ENCODE measurements at places on chromosomes 12 and 14.

- no peak for DNase-seq
Observed at GRCh38 chr12:86774841-86775388, 518.7 kb upstream of the MGAT4C start.

- DNase-seq = no peak
Observed at GRCh38 chr12:30169839-30170591, 386.3 kb upstream of the TMTC1 start.

DNA sequence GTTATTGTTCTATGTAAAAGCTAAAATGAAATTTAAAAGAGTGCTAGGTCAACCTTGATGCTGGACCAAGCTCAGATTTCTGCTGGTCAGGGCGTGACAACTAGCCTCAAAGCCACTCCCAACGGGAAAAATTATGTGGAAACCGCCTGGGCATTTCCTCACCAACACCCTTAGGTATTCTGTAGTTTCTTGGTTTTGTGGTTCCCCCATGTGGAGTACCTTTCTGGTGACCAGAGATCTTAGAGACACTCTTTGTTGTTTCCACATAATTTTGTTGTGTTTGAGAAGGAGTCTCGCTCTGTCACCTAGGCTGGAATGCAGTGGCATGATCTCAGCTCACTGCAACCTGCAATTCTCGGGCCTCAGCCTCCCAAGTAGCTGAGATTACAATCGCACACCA, 119.9 kb downstream of the DENND5B start:
- no peak for DNase-seq

DNA sequence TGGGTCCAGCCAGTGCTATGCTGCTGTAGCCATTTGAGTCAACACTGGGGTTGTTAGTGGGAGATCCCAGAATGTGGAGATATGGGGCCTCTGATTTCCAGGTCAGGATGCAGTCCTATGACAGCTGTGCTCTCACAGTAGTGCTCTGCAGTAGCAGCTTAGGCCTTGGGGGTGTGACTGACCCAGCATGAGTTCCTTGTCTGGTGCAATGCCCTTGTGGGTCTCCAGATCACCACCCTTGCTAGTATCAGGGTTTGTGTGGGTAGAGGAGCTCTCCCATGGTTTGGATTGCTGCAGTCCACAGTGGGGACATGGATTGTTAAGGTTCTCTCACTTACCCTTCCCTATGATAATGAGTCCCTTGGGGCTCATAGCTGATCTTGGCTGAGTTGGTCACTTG, 113.7 kb downstream of the RAD51B start:
- DNase-seq = no peak

DNA sequence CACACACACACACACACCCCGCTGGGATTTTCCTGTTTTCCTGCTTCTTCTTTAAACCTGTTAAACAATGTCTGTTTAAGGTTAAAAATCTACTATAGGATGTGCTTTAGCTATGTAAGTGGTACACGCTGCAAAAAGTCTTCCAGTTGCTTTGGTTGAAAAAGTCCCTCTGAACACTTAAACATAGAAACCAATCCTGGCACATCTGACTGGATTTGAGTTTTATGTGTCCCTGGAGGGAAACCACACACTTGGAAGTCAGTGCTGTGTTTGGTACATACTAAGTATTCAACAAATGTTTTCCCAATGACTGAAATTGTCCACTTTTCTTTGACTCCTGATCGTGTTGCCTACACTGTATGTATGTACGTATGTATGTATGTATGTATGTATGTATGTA, 22.0 kb downstream of the CFL2 start:
- no peak for DNase-seq

DNA sequence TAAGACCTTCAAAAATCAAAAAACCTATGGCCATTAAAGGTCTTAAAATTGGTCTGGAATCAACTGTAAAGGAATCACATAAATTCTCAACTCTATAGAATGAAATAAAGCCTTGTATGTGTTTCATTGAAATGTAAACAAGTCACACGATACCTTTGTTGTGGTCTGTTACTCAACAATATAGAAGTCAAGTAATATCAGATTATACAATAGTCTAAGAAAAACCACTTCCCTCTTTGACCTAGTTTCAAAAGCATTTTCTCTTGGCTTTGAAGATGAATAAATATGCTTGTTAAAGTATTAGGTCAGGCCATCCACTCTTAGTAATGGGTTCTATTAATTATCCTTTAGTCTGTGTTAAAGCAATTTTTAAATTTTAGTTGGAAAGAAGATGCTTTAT, 79.8 kb upstream of the DIO2 start:
- no peak for DNase-seq

GRCh38 chr12:98295681-98296080, 219.7 kb upstream of the TMPO start:
- DNase-seq = no peak

DNA sequence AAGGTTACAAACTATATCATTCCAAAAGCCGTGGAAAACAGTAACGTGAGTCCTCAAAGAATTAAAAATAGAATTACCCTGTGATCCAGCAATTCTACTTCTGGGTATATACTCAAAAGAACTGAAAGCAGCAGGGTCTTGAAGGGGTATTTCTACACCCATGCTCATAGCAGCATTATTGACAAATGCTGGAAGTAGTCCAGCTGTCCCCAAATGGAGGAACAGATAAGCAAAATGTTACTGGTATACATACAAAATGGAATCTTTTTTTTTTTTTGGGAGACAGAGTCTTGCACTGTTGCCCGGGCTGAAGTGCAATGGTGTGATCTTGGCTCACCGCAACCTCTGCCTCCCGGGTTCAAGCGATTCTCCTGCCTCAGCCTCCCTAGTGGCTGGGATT, 32.9 kb downstream of the ADIPOR2 start:
- no peak for DNase-seq

- no peak for DNase-seq
Observed at GRCh38 chr14:34642595-34642994, 12.6 kb upstream of the SNX6 start.

DNA sequence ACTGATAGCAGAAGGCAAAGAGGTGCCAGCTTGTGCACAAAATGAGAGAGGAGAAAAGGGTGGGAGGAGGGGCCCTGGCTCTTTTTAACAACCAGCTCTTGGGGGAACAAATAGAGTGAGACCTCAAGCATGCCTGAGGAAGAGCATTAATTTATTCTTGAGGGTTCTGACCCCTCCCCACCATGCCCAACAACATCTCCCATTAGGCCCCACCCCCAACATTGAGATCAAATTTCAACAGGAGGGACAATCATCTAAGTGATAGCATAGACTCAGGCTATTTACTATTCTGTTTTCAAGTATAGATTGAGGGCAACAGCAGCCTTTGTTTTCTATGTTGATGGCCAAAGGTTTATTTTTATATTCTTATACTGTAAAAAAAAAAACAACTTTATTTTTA, 59.7 kb downstream of the FUT8 start:
- no peak for DNase-seq

- DNase-seq = peak; percentile 48
Observed at GRCh38 chr14:90517076-90517841, 120.4 kb downstream of the CALM1 start.

- DNase-seq = no peak
Observed at GRCh38 chr12:92550254-92550653, 152.5 kb upstream of the PLEKHG7 start.

- DNase-seq = no peak
Observed at GRCh38 chr12:92717202-92717601, 14.4 kb downstream of the PLEKHG7 start.
